Fibroblast of the aortic adventitia (primary cell): ENCODE measurements at places on chromosomes 16 and 17.

GRCh38 chr17:19876529-19877161 lies 8.9 kb upstream of the ULK2 start:
- no peak for DNase-seq

GRCh38 chr17:46136820-46137219 lies 56.4 kb downstream of the KANSL1 start:
- DNase-seq: no peak

DNA sequence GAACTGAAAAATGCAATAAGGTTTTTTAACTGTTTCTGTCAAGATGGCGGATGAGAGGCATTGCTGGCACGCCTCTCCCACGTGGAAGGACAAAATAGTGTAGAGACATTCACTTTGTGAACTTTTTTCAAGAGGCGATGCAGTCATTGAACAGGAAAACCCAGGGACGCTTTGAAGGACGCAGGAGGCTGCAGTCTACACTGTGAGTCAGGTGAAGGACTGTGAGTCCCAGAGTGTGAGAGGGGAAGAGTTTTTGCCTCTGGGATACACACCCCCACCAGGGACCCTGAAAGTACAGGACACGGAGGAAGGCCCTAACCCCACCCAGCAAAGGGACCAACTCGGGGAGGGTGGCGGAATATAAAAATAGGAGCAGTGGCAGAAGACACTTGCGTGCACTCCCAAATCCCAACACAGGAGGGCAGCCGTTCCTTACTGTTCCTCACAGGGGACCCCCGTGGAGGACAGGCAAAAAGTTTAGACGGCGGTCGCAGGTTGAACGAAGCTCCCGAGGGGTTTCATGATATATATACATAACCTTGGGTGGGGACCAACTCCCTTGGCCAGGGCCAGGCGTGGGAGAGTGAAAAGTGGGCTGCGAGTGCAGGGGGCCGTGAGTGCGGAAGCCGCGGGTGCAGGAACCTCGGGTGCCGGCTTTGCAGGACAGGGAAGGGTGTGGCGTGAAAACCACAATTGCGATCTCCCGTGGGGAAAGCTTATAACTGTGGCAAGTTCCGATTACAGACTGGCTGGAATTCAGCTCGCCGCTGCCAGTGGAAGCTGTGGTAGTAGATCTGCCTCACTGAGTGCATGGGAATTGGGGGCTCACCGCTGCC lies 82.0 kb upstream of the ALOX12 start:
- DNase-seq: peak; percentile 66

- DNase-seq: no peak
Observed at GRCh38 chr16:30416624-30417528, 9.5 kb downstream of the ZNF771 start.

- DNase-seq: peak; percentile 88
Observed at GRCh38 chr16:81723098-81723723, 55.9 kb upstream of the PLCG2 start.

DNA sequence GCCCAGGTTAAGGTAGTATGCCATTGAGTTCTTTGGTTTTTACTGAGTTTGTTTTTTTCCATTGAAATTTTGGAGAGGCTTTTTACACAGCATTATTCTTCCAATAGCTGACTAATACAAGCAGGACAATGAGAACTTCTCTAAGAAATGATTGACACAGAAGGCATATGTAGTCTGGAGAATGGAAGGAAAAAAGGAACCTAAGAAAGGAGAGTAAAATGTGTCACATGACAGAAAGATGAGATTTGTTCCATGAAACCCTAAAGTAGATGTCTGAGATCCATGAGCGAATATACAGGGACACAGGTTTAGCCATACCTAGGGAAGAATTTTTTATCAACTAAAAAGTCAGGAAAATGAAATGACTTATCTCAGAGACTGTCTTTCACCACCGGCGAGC lies 80.7 kb downstream of the AKAP1 start:
- no peak for DNase-seq

DNA sequence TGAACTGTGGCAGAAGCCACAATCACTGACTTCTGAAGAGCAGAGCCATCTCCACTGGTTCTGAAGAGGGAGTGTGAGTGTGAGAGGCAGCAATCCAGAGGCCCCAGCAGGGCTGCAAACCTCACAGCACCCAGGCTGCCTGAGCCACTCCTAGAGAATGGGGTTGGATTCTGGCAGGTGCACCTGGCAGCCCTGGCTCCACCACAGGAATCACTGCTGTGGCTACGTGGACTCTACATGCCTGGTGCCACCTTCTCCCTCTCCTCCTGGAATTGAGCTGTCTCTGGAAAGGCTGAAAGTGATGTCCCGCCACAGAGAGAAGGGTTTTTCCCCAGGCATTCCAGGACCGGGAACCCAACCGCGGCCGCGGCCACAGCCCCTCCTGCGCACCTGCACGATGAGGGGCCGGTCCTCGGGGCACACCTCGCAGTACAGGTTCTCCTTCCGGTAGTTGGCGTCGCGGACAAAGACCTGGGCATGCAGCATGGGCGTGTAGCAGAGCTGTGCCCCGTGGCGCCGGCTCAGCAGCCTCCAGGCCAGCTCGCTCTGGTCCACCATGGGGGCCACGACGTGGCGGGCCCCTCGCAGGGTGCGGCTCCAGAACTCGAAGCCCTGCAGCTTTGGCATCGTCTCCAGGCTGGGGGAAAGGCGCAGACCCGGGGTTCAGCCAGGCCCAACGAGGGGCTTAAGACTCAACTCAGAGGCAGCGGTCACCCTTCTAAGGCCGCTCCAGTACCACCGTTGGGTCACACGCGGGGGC lies 991 bp downstream of the DUS1L start:
- DNase-seq: no peak

DNA sequence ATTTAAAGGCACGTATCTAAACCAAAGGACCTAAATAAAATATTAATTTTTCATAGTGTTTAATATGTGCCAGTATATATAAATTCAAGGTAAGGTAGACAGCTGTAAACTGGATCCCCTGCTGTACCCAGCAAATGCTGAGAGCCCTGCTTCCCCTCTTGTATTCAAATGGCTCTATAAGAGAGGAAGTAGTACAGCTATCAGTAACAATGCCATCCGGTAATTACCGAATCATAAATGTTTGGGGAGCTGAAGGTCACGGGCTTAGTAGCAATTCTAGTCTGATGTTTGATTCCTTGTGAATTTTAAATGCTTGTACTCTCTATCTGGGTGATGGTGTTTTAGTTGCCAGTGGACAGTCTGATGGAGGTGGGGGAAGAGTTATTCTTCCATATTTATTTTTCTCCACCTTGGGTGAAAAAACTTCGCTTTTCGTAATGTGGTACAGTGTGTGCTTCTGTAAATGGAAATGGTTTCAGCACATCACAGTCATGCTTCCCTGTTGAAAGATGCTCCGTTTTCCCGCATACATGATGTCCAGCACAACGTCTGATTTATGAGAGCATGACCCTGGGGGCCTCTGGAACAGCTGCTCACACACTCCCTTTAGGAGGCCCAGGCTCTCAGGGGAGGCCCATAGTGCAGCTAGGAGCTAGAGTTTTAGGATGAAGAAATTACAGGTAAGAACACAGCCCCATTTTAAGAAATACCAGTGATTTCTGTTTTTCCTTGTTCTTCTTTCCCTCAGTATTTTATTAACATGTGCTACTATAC lies 423.9 kb downstream of the WWOX start:
- DNase-seq: no peak

- peak; percentile 12 for DNase-seq
Observed at GRCh38 chr16:17469741-17470181, 999 bp downstream of the XYLT1 start.

DNA sequence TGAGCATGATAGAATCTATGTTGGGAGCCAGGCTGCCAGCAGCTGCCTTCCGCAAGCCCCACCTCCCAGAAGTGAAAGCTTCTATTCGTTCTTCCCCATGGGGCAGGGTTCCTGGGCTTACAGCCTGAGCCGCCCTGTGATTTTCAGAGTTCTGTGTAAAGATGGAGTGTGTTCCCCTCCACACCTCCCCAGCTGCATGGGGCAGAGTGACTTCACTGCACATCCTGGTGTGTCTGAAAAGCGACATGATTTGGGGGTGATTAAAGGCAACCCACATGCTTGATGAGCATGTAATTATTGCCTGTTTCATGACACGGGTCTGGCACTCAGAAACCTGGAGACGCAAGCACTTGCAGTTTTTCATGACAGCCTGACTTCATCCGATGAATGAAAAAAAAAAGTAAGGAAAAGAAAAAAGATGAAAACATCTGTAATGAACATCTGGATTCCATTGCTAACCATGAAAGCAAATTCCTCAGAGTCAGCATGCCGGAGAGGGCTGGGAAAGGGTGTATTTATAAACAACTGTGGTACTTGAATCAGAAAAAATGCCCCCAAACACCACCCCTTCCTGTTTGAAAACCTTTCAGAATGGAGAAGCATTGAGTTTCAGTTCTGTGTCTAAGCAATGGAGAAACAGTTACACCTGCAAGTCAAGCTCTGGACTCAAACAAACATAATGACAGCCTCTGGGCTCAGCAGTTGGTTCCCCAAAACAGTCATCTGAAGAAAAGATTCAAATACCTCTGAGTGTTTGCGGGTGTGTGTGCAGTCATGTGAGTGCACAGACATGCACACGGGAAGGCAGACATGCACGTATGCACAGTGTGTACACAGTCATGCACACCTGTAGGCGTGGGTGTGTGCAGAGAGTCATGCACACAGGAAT lies 266.0 kb downstream of the ENGASE start:
- DNase-seq: no peak

DNA sequence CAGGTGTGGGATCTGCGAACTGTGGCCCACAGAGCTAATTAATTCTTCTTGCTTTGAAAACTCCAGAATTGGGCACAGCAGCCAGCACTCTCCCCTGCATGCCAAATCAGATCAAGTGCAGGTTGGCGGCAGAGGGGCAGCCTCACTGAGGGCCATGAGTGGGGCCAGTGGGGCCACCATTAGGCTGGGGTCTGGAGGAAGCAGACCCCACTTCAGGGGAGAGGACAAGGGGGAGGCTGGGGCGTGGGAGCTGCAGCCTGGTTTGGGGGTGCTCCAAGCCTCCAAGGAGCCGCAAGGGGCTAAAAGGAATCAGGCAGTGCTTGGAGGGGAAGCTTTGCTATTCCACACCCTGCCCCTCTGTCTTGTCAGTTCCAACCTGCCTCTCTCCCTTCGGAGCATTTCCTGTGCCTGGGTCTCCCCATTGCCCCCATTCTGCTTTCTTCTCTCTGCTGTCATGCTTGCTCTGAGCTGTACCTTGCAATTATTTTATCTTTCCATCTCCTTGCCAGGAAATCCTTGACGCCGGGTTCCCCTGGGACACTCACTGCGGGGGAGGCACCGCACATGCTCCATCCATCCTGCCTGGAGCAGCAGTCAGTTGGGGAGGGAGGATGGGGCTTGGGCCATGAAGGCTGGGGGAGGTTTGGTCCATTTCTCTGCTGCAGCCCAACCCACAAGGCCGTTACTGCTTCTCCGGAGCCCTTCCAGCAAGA lies 3.3 kb upstream of the ABCC3 start:
- DNase-seq: peak; percentile 22
